ENCODE measurements at places on chromosomes 1 and 21.
A peak's percentile ranks its signal among the peaks of the same experiment; 100 is the strongest.

GRCh38 chr21:46148106-46148505 lies 7.3 kb downstream of the FTCD start:
- no peak for DNase-seq

DNA sequence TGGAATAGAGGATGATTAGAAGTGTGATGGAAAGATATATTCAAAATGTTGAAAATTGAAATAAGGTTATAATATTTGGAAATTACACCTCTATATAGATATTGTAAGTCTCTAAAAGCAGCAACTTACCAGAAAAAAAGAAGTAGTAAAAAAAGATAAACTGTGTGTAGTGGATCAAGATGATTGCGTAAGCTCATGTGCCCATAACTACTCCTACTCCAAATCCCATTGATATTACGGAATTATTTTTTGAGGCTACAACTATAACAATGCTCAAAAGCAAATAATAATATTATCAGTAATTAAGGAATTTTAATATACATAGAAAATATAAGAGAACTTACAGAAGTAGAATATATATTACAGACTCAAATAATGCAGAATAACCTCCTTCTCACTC lies 33.6 kb downstream of the CATSPERE start:
- DNase-seq, result no peak

DNA sequence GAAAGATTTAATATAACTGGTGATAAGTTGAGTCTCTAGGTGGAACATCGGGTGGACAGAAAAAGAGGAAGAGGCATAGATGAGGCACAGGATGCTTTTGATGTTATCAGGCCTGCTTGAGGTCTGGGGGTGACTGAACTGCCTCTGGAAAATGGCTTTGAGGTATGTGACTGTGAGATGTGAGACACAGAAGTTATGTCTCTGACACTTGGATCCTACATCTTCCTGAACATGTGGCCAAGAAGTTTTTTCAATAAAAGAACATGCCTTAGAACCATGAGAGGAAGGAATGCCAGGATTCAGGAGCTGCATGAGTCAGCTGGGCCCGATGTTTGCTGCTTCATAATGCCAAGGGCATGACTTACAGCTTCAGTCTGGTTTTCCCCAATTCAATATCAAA lies 11.5 kb upstream of the AIM2 start:
- peak; percentile 73 for DNase-seq

DNA sequence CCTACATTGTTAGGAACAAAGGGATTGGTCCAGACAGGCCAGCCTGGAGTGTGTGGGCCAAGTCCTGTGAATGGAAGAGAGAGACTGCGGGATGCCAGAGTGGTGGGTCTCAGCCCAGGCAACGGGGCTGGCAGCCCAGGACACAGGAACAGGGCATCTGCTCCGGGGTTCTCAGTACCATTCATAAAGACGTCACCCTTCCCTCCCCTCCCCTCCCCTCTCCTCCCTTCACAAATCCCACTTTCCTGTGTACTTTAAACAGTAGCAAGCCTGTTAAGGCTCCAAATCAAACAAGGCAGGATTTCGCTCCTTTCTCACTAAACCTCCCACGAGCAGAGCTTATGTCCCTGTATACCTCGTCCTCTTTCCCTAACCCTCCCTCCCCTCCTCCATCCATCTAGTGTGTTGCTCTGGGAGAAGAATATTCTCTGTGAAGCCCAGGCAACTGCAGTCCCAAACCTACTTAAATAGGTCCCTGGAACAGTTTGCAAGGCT lies 4.2 kb upstream of the PLXNA2 start:
- DNase-seq, result no peak

DNA sequence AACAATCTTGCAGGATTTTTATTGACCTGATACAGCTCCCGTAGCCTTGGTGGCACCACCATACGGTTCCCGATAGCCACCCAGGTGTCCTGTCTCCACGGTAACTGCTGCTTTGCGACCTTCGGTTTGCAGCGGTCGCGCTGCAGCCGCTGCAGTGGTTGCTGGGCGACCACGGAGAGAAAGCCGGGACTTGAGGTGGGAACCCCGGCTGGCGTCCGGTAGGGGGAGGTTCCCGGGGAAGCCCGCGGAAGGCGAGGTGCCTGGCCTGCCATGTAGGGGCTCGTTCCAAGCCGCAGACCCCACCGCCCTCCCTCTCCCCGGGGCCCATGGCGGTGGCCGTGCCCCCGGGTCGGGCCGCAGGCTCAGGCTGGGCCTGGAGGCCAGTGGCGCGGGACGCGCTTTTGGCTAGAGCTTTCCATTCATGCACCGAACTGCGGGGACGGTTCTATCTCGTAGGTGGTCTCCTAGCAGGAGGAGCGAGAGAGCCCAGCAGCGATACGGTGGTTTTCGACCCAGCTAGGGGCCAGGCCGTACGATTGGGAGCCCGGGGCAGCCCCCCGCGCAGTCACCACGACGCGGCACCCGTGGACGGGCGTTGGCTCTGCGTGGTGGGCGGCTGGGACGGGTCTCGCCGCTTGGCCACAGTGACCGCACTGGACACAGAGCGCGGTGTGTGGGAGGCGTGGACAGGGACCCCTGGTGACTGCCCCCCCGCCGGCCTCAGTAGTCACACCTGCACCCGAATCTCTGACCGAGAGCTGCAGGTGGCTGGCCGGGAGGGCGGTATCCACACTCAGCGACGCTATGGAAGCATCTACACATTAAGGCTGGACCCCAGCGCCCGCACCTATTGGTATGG lies at the start of gene KLHDC9:
TSS of gene KLHDC9 (plus strand) at position 152 of the 859 bp plus-strand sequence. CDS start at position 327, 175 bp downstream.
- DNase-seq, result peak; percentile 69

GRCh38 chr1:115506924-115507589 lies 134.7 kb upstream of the VANGL1 start:
- peak; percentile 43 for DNase-seq

DNA sequence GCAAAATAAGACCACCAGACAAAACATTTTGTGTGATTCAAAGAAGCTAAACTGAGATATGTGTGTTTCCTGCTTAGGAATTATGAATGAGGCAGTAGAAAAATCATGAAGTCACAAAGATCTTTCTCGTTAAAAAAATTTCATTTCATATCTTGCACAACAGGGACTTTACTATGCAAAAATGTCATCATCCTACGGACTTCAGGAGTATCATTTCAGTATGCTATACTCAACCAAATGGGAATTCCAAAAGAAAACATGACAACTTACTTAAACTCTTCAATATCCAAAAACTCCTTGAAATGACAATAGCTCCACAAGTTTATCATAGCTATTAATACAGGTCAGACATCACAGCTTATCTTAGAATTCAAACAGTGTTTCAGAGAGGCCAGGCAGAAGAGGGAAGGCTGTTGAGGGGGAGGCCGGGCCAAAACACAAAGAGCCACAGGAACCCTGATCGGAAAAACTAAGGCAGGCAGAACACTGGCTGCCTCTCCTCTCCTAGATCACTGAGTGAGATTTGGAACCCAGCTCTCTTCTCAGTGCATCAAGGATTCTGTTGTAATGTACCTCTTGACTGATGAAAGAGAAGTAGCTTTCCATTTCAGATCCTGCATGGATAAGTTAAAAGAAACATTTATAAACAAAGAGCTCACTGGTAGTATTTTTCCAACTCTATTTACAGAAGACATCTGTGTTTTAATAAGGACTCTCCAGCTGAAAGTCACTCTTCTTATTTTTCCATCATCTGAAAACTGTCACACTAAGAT lies 66.9 kb downstream of the TESK2 start:
- no peak for DNase-seq

- DNase-seq, result peak; percentile 89
These were observed 35.2 kb downstream of the DNASE2B start for GRCh38 chr1:84433258-84434080.

DNA sequence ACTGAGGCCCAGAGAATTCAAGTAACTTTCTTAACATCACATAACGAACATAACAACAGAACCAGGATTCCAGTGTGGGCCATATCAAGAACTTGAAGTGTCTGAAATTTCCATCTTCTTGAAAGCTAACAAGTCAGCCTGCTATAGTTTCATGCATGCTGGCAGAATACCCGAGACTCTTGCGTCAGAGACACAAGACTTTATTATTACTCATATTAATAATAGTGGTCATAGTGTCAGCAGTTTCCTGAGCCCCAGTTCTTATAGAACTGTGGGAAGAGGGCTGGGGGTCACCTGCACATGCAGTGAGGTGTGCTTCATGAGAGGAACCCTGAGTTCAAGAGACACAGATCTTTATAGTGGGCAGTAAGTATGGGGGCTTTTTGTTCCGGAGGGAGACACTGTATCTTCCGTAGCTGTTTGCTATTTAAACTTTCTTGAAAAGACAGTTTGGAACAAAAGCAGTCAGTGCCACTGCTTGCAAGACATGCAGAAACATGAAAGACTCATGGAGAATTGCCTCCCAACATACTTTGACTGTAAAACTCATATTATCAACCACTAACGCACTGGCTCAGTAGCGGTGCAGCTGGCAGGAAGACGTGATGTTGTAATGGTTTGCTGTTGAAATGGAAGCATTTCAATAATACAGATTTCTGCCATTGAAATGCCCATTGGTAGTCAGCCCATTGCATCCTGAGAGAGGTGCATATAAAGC lies 339.2 kb downstream of the ADGRL2 start:
- no peak for DNase-seq

GRCh38 chr21:28431527-28432200 lies 561.0 kb downstream of the LTN1 start:
- DNase-seq, result no peak

GRCh38 chr1:201085902-201086735 lies 26.1 kb downstream of the CACNA1S start:
- DNase-seq, result peak; percentile 57

DNA sequence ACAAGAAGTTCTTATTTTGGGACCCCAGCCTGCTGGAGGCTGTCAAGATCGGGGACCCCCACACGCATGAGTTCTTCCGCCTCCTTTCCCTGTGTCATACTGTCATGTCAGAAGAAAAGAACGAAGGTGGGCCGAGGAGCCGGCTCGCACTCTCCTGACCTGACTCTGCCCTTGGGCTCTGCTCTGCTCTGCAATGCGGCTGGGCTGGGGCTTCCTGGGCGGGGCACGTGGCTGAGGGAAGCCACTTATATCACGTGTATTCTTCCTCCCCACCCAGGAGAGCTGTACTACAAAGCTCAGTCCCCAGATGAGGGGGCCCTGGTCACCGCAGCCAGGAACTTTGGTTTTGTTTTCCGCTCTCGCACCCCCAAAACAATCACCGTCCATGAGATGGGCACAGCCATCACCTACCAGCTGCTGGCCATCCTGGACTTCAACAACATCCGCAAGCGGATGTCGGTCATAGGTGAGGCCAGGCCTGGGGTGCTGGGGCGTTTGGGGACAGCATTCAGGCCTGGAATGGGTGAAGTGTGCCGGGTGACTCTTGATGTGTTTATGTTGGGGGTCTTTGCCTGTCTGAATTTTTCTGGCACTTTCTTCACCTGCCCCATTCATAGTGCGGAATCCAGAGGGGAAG lies 17.6 kb downstream of the ATP8B2 start:
- DNase-seq, result no peak

DNA sequence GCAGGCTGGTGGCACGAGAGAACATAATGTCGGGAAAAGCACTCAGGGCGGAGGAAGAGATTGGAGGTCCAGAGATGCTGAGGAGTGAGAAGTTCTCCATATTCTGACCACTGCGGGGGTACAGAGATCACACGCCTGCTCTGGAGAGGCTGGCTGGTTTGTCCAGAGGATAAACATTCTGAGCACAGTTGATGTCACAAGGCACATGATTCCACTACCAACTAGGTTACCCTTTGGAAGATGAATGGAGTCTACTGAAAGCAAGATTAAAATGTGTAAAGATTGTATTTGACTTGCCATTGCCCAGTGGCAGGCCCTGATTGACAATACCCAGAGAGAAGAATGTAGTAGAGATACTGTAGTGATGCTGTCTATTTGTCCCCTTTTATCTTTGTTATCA lies at the start of gene SPATA46:
TSS of gene SPATA46 (minus strand) at position 164 of the 400 bp plus-strand sequence. CDS start at position 100, 64 bp downstream.
- no peak for DNase-seq

DNA sequence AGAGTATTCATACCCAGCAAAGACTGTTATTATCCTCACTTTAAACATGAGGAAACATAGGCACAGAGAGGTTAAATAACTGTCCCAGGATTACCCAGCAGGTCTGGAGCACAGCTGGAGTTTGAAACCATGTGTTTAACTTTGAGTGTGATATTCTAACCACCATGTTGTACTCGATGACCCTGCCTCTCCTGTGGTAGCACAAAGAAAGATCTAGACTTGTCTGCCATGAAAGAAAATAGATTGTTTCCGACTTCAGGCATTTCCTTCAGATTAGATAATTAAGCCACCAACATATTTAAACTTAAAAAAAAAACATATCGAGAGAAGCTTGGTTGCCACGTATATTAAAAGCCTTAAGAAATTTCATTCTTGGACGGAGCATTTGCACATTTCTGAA lies 104.6 kb upstream of the RUNX1 start:
- no peak for DNase-seq

- DNase-seq, result peak; percentile 76
These were observed 31.4 kb downstream of the CLCA1 start for GRCh38 chr1:86499987-86500593.

- DNase-seq, result no peak
These were observed 5.3 kb downstream of the SSU72 start for GRCh38 chr1:1569341-1569740.

- no peak for DNase-seq
These were observed 91.1 kb downstream of the RUNX1 start for GRCh38 chr21:34958040-34958439.

GRCh38 chr1:1093610-1093943 lies 19.5 kb upstream of the RNF223 start:
- no peak for DNase-seq

DNA sequence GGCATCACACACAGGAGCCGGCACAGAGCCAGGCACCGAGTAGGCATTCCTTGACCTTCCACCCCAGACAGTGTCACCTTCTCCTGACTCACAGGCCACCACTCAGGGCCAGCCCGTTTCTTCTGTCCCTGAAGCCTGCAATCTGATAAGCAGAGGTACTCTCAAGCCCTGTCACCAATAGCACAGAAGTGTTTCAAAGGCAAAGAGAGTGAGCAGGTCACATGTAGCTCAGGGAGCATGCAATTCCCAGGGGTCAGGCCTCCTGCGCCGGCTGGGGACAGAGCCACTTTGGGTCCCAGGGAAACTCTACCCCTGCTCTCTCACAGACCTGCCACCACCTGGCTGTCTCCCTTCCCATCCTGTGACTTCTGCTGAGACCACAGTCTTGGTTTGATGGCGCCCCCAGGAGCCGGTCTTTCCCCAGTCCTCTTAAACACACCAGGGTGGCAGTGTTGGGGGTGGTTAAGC lies 13.2 kb downstream of the CAPN9 start:
- no peak for DNase-seq

DNA sequence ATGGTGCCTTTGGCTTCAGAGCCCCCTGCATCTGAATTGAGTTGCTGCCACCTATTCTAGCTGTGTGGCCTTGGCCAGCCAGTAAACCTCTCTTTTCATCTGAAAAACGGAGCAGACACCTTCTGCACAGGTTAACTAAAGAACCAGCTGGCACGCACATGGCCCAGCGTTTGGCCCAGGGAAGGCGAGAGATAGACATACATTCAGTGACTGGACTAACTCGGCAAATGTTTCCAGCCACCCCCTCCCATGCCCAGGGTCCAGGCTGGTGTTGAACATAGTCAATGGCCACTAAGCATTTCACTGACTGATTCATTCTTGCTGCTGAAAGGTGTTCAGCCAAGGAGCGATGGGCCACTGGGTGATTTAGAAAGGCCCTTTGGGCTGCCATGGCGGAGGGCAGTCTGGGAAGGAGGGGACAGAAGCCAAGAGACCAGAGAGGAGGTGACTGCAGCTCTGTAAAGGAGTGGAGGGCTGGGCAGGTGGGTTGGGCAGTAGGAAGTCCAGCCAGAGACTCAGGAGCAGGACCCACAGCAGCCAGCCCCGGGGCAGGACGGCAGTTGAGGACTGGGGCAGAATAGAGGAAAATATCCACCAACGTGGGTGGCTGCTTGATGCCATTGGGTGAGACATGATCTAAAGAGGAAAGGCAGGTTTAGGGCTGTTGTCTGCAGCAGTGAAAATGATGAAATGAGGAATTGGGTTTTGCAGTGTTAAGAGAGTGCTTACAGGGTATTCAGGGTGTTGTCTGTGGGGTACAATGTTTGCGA lies 184.3 kb downstream of the HIVEP3 start:
- DNase-seq, result no peak
